ENCODE measurements at places on chromosomes 4 and X. TPM values are rescaled to one million over a fixed set of nuclear protein-coding genes. Genes with fewer than 3 reads are reported as not detected.

Gene TCEAL5
- not detected for total RNA-seq

Gene CYBB
- under 0.01 TPM for total RNA-seq

Gene SPRY1
- total RNA-seq, result 14.9 TPM

Gene UGT2B11
- not detected for total RNA-seq

Gene CFI
- 10.2 TPM for total RNA-seq

Gene DAPP1
- total RNA-seq, result not detected

Gene CYTL1
- 0.17 TPM for total RNA-seq

Gene ATP8A1
- total RNA-seq, result 4.8 TPM

Gene STARD8
- total RNA-seq, result 1.5 TPM

Gene PCDH7
- 9.0 TPM for total RNA-seq

Gene SPANXD
- not detected for total RNA-seq

Gene RBM41
- total RNA-seq, result 13.2 TPM

Gene XKRX
- total RNA-seq, result under 0.01 TPM

Gene MAGEA10
- total RNA-seq, result not detected

Gene FHDC1
- 0.26 TPM for total RNA-seq

Gene ABLIM2
- 0.66 TPM for total RNA-seq

Gene PNMA6A
- total RNA-seq, result 3.3 TPM

Gene TEX11
- total RNA-seq, result under 0.01 TPM

Gene UNC5C
- 3.9 TPM for total RNA-seq

Gene FGFBP2
- not detected for total RNA-seq

Gene SRP72
- 76.0 TPM for total RNA-seq

Gene MED12
- 17.5 TPM for total RNA-seq

Gene LGI2
- total RNA-seq, result under 0.01 TPM

Gene FGB
- not detected for total RNA-seq

Gene CEP44
- total RNA-seq, result 13.5 TPM

Gene PLAC1
- total RNA-seq, result 0.17 TPM

Gene HMX1
- not detected for total RNA-seq

Gene C1QTNF7
- total RNA-seq, result 1.5 TPM

Gene UGT2A3
- not detected for total RNA-seq

Gene PNMA6F
- not detected for total RNA-seq

Gene WNK3
- total RNA-seq, result 0.51 TPM

Gene TMEM271
- total RNA-seq, result not detected

Gene NUDT10
- total RNA-seq, result 1.8 TPM

Gene MSX1
- 1.3 TPM for total RNA-seq

Gene PDZD4
- 0.26 TPM for total RNA-seq

Gene SCARB2
- total RNA-seq, result 365 TPM

Gene ZFP92
- 0.17 TPM for total RNA-seq

Gene SLC9B1
- 2.0 TPM for total RNA-seq

Gene CLNK
- not detected for total RNA-seq

Gene GAGE2A
- not detected for total RNA-seq

Gene C4orf50
- total RNA-seq, result not detected

Gene FMR1NB
- total RNA-seq, result not detected

Gene HS3ST1
- not detected for total RNA-seq

Gene IRS4
- total RNA-seq, result not detected

Gene PFKFB1
- total RNA-seq, result not detected

Gene ZNF330
- 44.9 TPM for total RNA-seq

Gene XAGE2
- not detected for total RNA-seq

Gene ADH7
- total RNA-seq, result not detected

Gene COL4A6
- 7.2 TPM for total RNA-seq

Gene IQCM
- under 0.01 TPM for total RNA-seq

Gene XG
- total RNA-seq, result 1.3 TPM

Gene FABP2
- not detected for total RNA-seq

Gene CENPI
- 4.9 TPM for total RNA-seq

All from fibroblast of lung (primary cell).